ENCODE measurements at places on chromosomes 13 and 19.

GRCh38 chr13:109400209-109400608 is 386.2 kb downstream of the IRS2 start:
- DNase-seq = no peak

DNA sequence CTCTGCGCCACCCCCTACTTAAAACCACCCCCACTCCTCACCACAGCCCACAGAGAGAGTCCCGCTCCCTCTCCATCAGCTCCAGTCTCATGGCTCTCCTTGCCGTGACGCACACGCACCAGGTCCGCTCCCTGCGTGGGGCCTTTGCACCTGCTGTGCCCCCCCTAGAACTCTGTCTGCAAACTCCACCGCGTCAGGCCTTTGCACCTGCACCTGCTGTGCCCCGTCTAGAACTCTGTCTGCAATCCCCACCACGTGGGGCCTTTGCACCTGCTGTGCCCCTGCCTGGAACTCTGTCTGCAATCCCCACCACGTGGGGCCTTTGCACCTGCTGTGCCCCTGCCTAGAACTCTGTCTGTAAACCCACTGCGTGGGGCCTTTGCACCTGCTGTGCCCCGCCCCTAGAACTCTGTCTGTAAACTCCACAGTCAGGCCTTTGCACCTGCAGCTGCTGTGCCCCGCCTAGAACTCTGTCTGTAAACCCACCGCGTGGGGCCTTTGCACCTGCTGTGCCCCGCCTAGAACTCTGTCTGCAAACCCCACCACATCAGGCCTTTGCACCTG is 4.2 kb downstream of the SHC2 start:
- no peak for DNase-seq

DNA sequence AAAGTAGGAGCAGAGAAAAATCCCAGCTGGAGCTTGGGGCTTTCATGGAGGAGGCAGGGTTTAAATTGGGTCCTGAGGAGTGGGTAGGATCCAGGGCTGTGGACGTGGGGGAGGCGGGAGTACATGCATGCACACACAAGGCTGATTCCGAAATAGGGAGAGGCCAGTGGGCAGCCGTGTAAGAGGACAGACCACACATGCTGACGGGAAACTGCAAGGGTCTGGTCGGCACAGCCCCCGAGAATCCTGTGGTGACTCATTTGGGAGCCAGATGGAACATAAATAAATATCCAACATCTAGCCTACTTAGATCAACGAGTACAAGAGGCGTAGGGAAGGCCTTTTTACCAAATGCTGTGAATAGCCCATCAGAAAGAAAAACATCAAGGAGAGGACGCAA is 216.3 kb upstream of the ZNF507 start:
- no peak for DNase-seq

- no peak for DNase-seq
These were observed 103.9 kb upstream of the CACNA1A start for GRCh38 chr19:13610039-13610691.

DNA sequence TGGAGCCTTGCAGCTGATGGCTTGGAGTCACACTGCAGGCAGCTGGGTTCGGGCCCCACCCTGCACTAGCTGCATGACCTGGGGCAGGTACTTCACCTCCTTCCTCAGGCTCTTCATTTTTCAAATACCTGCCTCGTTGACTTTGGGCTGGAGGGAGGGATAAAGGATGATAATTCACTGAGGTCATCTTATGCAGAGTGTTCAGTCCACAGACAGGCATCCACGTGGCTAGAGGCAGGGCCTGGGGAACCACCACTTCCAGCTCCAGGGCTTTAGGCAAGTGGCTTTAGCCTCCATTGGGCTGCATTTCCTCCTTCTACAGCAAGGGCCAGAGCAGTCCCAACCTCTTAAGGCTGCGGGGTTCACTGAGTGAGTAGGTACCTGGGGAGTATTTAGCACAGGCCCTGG is 84.8 kb downstream of the SIPA1L3 start:
- DNase-seq = peak; percentile 82

GRCh38 chr19:48654299-48655059 is 8.5 kb upstream of the CA11 start:
- DNase-seq = no peak
